ENCODE measurements at places on chromosomes 16 and 17. TPM values are rescaled to one million over a fixed set of nuclear protein-coding genes. Genes with fewer than 3 reads are reported as not detected.

The XAF1 gene
- 13.0 TPM for total RNA-seq

The SLC16A13 gene
- total RNA-seq, result 9.0 TPM

The MED1 gene
- total RNA-seq, result 25.3 TPM

DNA sequence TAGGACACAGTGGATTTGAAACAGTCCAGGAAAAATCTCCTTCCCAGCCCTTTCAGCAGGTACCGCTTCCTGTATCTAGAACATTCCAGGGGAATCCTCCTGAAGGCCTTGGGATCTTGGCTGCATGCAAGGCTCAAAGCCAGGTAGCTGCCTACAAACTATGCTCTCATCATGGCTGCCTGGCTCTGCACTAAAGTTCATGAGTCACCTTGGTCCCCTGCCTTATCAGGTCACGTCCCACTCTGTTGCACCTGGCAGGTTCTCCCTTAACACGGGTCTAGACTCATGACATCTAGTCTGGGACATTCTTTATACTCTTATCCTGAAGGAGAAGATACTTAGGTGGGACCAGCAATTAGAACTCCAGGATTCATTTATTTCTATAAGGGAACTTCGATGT lies 15.8 kb downstream of the FA2H start:
- no peak for DNase-seq

GRCh38 chr17:64125937-64126336 lies 4.0 kb downstream of the ERN1 start:
- no peak for DNase-seq

DNA sequence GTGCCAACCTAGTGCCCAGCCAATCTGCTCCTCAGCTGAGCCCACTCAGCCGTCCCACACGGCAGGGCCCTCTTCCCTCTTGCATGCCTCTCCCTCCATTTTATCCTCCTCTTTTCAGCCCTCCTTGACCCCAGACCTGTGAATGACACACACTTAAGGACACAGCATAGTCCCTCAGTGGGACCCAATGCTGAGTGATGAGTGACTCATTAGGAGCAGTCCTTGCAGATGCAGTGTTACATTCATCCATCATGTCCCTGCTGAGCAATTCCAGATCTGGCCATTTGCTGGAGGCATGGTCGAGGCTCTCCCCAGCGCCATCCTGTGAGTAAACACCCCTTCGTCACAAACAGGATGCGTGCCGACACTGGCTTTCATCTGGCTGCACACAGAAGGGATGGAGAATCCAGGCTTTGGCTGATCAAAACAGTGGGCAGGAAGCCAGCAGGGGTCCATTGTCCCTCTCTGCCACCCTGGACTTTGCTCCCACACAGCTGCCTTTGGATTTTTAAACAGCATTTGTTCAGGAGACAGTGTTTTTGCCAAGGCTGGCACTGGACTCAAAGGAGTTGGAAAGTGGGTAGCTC lies 122.6 kb downstream of the AXIN2 start:
- no peak for DNase-seq

DNA sequence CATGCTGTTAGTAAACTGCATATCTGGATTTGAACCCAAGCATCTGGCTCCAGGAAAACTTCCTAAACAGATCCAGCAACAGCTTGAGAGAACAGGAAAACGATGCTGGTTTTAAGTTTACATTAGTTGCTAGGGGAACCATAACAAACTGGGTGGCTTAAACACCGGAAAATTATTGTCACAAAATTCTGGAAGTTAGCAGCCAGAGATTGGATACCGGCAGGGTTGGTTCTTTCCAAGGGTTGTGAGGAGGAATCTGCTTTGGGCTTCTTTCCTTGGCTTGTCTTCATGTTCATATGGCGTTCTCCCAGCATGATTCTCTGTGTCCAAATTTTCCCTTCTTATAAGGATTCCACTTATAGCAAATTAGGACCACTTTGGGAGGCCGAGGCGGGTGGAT lies 276.9 kb upstream of the TOM1L1 start:
- no peak for DNase-seq

GRCh38 chr17:67156269-67157199 lies 88.5 kb downstream of the HELZ start:
- DNase-seq, result no peak

DNA sequence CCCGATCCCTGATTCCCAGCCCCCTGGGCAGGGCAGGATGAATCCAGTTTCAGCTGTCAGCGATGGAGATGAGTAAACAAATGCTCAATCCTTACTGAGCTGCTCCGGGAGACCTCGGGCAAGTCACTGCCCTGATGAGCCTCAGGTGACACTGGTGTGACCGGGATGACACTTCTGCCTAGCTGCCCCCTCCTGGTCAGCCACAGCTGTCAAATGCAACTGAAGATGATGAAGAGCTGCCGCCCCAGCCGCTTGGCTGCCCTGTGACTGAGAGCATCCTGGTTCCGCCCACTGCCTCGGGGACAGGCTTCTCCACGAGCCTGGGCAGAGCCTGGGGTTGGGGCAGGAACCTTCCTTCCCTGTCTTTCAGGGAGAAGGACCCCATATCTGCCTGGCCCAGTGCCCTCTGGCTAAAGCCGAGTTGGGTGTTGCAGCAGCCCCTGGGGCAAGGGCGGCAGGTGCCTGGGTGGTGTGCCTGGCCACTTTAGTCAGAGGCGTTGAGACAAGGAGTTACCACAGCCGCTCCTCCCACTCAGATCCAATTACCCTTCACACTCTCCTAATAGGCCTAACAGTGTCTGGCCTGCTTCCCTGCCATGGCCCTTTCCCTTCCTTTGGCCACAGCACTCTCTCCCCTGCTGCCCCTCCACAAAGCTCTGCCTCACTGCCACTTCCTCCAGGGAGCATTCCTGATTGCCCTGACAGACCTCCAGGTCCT lies 5.5 kb downstream of the CCL17 start:
- DNase-seq, result no peak

DNA sequence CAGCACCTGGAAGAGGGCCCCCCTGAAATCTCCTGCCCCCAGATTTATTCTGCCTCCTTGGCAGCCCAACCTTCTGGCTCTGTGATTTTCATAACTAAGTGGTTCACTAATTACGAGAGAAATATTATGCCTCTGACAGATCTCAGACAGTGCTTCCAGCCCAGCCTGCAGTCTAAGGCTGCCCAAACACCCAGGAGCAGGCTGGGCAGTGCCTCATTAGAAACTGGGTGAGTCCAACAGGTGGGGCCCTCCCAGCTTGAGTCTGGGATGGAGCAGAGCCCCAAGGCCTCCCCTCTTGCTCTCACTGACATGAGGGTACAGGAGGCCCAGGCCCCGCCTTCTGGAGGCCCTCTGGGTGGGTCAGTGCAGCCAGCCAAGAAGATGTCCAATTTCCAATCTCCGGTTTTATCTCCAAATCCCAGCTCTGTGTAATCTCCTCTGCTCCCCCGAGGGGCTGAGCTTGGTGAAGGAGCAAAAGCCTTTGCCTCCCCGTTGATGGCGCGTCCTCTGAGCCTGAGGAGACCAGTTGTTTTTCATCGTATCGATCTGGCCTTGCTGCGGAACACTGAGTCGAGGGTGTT lies 20.1 kb upstream of the ABCC3 start:
- no peak for DNase-seq

DNA sequence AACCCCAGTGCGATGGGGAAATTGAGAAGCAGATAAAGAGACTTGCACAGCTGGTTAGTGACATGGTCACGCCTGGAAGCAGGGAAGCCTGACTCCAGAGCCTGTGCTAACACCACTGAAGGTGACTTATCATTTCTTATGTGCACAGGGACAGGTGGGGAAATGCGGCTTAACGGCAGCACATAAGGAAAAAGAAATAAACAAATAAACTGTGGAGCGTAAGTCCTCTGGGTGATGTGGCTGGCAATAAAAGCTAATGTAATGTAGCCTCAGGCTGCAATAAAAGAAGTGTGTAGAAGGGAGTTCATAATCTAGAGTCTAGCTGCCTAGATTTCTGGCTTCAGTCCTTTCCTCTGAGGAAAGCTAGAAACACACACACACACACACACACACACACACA lies 10.6 kb downstream of the CDH11 start:
- peak; percentile 61 for DNase-seq

DNA sequence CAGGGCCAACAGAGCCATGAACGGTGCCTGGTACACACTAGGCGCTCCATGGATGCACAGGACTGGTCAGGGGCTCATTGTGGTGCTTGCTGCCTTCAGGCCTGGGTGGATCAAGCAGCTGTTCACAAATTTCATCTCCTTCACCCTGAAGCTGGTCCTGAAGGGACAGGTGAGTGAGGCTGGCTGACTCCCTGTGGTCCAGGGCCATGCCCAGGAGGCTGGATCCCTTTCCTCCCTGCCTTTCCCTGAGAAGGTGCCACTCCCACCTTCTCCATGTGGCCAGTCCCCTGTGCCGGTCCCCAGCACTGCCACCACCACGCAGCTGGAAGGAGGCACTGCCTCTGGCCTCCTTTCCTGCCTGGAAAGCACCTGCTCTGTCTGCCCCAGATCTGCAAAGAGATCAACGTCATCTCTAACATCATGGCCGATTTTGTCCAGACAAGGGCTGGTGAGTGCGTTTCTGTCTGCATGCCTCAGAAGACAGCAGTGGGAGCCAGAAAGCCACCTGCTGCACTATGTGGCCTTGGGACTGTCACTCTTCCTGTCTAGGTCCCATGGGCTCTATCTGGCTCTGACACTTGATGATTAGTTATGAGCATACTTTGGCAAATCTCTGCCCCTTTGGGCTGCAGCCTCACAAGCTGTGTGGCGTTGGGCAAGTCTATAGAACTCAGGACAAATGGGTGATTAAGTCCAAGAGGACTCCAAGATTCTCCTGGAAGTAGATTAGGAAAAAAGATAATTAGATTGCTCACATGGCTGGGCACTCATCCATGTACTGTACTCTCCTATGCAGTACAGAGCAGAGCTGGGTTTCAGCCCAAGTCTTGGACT lies 9.4 kb downstream of the CETP start:
- DNase-seq, result no peak

All from left colon (tissue), 2 donors.